ENCODE measurements at places on chromosomes 6 and 20. TPM values are rescaled to one million over a fixed set of nuclear protein-coding genes. Genes with fewer than 3 reads are reported as not detected.
A peak's percentile ranks its signal among the peaks of the same experiment; 100 is the strongest.

- no peak for DNase-seq
These were observed 212.6 kb upstream of the FOXQ1 start for GRCh38 chr6:1099264-1099663.

- DNase-seq = no peak
These were observed 153.6 kb downstream of the SYCP2 start for GRCh38 chr20:59779656-59780380.

GRCh38 chr6:21665392-21666200, 72.0 kb downstream of the SOX4 start:
- DNase-seq = no peak

- DNase-seq = no peak
These were observed 428.6 kb downstream of the HACE1 start for GRCh38 chr6:104431096-104431495.

DNA sequence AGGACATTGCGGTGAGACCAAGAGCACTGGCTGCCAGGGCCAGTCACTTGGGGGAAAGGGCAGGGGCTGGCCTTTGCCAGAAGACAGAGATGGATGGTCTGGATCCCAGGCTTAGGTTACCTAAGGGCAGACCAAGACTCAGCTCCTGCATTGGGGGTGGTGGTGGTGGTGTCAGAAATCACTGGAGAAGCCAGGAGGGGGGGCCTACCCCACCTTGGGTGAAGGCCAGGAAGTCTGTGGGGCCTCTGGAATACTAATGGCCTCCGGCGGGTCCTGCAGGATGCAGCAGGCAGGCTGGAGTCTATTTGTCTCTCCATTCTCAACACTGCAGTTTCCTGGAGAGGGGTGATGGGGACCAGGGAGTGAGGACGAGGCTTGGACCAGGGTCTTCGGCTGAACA, 32.8 kb downstream of the CD40 start:
- no peak for DNase-seq

DNA sequence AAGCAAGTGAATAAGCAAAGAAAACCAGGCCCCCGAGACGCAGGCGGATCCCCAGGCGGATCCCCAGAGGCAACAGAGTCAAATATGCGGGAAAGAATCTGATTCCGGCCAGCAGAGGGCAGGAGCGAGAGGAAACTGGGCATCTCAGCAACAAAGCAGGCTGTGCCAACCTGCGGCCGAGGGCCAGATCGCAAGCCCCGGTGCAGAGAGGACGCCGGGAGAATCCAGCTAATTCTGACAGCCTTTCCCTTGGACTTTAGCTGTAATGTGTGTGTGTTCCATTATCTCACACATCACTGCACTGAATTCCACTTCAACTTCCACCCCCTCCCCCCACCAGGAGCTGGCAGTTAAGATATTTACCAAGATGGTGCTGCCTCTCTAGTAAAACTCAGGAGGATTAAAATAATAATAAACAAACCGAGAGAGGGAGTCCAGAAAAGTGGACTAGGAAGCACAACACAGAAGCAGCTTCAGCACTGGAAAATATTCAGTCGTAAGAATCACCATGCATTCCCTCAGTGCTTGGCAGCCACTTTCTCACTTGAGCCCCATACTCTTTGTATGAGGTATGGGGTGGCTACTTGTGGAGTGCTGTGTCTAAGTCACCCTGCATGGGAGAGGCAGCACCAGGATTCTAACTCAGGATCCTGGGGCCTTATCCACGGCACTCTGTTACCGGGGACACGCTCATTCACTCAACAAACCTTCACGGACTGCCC, 66.2 kb upstream of the SNX9 start:
- peak; percentile 93 for DNase-seq

GRCh38 chr20:44494266-44494665, 18.6 kb downstream of the TTPAL start:
- no peak for DNase-seq

DNA sequence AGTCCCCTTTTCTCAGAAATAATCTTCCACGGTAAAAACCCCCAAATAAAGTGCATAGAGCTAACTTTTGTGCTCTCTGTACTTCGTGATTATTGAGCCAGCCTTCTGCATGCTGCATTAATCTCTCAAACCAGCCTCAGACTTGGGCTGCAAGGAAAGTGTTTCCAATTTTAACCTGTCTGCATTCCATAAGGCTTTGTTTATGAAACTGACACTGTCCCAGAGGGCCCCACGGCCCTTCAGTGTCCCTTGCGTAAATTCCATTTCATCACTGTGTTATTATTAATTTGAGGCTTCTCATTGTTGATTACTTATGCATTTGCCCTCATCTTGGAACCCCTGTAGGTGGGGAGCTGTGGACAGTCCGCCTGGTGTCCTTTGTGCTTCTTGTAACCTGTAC, 15.6 kb upstream of the SNRPB2 start:
- no peak for DNase-seq

The RNF114 gene
- 78.8 TPM for total RNA-seq

The PLN gene
- total RNA-seq = 152 TPM

The DAAM2 gene
- total RNA-seq = 12.5 TPM

The MARCKS gene
- total RNA-seq = 114 TPM

The ESR1 gene
- 1.9 TPM for total RNA-seq

Measured in mucosa of gallbladder (tissue), 1 donor.